CD8-positive, alpha-beta memory T cell (primary cell): ENCODE measurements at places on chromosomes 4 and X. TPM values are rescaled to one million over a fixed set of nuclear protein-coding genes. Genes with fewer than 3 reads are reported as not detected.

DNA sequence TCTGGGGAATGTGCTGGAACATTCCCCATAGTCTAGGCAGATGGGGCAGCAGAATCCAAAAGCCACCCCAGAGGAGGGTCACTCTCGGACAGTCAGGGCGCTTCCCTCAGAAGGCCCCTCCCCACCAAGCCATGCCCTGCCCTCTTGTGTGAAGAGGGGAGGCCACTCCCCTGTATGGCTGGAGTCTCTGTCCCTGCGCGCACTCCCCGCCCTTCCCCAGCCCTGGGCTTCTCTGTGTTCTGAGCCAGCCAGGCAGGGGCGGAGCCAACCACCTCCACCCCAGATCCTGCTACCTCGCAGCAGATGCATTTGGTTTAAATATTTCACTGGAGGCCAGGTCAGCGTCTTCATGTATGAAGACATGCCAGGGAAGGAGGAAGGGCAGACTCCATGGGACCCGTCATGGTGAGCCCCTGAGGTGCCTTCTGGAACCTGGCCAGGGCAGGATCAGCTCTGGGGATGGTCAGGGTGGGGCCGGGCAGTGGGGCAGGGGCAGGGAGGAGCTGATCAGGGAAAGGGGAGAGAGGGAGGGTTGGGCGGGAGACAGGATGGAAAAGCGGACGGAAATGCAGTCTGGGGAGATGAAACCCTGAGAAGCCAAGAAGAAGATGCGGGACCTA is 107.3 kb downstream of the ADRA2C start:
- no peak for DNase-seq

DNA sequence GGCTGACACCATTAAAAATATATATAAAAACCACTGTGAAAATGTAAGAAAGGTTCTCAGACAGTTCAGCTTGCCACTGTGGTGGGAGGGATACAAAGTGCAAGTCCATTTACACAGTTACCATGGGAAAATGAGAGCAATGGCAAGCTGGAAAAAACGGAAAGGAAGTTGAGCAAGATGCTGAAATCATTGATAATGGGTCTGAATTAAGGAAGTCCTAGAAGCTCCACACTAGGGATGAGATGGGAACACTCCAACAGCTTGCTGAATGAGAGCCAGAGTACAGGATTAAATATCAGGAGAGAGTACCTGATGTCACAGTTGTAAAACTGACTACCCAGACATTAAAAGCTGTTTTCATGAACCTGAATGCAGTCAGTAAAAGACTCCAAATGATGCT is 218.6 kb downstream of the PRDM5 start:
- no peak for DNase-seq

DNA sequence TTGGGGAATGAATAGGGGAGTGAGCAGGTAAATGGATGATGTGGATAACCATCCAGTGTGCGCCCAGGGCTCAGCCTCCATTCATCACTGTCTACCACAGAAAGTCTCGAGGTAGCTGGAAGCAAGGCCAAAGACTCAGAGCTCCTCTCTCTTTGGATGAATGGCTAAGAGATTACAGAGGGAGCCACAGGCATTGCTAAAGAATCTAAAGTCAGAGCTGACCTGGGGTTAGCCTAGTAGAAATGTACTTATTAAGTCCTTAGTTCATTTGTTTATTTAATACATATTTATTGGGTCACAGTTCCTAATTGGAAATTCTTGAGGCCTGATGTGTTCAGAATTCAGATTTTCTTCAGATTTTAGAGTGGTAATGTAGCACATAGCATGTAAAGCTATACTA is 88.7 kb upstream of the HPF1 start:
- DNase-seq, result no peak

The INTS12 gene
- total RNA-seq, result 21.8 TPM
